T-helper 2 cell (primary cell): ENCODE measurements at places on chromosomes 16 and 17.

- no peak for DNase-seq
Measured at GRCh38 chr16:61797961-61798507, 238.2 kb downstream of the CDH8 start.

DNA sequence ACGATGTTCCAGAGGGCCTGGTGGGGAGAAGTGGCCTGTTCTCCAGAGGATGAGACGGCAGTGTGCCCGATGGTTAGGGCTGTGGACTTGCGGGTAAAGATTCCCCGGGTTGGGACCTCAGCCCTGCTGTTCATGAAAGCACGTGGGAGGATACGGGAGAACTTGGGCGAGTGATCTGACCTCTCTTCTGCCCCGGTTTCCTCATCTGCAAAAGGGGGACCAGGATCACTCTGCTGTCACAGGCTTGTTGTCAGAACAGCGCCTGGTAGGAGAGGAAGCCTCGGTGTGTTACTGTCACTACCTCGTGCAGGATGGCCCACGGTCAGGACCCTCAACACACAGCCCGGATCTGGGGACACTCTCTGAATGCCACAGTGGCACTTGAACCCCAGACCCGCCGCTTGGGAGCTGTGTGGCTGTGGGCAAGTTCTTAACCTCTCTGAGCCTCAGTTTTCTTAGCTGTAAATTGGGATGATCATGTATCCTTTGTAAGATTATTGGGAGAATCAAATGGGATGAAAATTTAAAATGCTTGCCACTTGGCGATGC is 85.6 kb upstream of the CDC42EP4 start:
- DNase-seq, result no peak

GRCh38 chr16:10892782-10893318 is 15.8 kb downstream of the CIITA start:
- DNase-seq, result no peak

- no peak for DNase-seq
Measured at GRCh38 chr16:49679095-49679494, 176.8 kb downstream of the ZNF423 start.

GRCh38 chr16:4924593-4925292 is 12.2 kb downstream of the PPL start:
- DNase-seq, result no peak

DNA sequence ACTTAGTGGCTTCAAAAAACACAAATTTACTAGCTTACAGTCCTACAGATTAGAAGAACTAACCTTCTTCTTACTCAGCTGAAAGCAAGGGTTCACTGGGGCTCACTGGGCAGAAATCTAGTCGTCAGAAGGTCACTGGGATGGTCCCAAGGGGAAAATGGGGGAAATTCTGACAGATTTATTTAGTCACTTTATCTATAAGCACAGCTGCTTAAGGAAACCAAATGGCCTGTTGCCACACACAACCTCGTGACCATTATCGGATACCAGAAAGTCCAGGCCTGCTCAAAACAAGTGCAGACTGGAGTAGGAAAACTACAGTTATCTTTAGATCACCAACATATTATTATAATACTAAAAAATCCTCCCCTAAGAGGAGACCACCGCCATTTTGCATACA is 374.6 kb upstream of the ASIC2 start:
- no peak for DNase-seq
